Activated naive CD8-positive, alpha-beta T cell treated with anti-CD3 and anti-CD28 coated beads, Interleukin-2, amount 10 ng/mL, durations not matched to agents 7 days and 5 days (primary cell): ENCODE measurements at places on chromosomes 3 and 15.

- no peak for DNase-seq
These were observed 28.1 kb downstream of the OIP5 start for GRCh38 chr15:41304149-41304770.

DNA sequence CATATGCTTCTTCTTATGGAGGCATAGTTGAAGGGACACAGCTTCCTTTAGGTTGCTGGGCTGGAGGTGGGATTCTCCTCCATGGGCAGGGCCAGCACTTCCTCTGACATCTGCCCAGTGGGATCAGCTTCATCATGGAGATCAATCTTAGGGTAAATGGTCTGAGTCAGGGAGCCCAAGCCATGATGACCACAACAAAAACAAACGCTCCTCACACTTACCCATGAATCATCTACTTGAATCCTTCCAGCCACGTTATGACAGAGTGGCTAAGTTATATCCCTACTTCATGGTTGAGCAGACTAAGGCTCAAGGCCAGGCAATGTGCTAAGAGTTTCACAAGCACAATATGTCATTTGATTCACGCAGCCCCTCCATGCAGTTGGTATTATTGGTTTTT lies 87.2 kb upstream of the NMNAT3 start:
- DNase-seq: no peak

DNA sequence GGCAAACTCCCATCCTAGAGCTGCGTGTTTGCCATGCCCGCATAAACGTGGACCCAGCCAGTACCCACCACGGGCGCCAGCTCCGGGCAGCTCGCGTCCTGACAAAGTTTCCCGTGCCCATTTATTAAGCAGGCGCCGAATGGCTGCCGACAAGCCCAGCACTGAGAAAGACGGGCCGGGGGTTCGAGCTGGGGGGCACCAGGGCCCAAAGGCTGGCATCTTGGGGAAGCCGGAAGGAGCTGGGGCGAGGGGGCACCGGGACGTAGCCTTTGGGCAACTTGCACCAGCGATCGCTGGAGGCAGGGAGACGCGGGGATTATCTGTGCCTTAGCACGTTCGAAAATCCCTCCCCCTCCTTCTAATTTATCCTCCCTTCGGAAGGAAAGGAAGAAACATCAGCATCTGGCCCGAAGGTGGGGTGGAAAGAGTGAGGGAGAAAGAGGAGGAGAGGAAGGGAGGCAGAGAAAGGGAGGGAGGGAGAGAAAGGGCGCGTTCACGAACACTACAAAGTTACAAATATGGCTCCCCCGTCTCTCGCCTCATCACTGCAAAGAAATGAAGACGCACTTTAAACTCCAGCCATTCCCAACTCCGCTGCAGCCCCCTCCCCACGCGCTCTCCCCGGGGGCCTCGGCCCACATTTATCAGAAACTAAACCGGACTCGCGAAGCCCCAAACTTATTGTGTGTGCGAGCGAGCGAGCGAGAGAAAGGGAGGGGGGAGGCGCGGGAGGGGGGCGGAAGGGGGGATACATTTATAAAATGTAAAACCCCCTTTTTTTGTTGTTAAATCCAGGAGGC lies 1.0 kb downstream of the ANP32A start:
- DNase-seq: peak; percentile 65

DNA sequence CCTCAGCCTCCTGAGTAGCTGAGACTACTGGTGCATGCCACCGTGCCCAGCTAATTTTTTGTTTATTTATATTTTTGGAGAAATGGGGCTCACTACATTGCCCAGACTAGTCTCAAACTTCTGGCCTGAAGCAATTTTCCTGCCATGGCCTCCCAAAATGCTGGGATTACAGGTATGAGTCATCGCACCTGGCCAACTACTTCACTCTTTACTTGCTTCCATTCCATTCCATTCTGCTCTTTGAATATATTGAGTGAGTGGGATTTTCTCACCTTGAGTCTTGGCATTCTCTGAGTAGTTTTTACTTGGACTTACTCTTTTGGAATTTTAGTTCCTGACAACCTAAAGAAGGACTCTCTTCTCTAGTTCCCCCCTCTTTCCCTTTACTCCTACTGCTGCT lies 93.8 kb upstream of the UNC13C start:
- no peak for DNase-seq

DNA sequence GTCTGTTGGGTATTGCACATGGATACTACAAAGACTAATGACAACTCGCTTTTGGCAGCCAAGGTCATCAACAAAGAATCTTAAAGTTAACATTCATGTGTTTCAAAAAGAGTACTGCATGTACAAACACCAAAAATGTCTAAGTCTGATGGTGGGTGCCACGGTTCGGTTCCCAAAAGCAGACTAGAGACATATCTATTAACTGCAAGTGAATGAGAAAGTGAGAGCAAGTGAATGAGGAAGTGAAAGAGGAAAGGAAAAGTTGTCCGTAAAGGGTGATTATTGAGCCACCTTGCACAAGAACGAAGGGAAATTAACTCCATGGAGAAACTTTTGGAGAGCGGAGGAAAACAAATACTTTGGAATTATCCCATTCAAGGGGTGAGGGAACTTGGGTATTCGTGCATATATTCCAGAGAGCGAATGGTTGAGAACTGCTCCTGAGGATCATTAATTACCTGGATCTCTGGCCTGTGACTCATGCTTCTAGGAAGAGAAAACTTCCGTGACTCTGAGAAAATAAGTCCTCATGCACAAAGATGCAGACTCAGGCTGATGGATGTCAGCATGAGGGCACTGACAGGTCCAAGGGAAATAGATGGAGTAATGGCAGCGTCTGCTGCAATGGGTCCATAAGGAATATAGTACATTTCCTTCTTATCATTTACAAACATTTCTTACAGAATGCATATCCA lies 336.5 kb upstream of the TGFBR2 start:
- DNase-seq: no peak
